OCI-LY7 (cell line): ENCODE measurements at places on chromosomes 2 and 18. TPM values are rescaled to one million over a fixed set of nuclear protein-coding genes. Genes with fewer than 3 reads are reported as not detected.

CKAP2L gene
- total RNA-seq, result 61.8 and 77.3 TPM in 2 replicates

HOXD9 gene
- total RNA-seq, result not detected in 2 replicates

C1QL2 gene
- not detected in 2 replicates for total RNA-seq

CIDEA gene
- not detected in 2 replicates for total RNA-seq

CDK15 gene
- total RNA-seq, result not detected in 2 replicates

ASXL3 gene
- total RNA-seq, result 2.6 and 3.9 TPM in 2 replicates

SLC9A4 gene
- 0.10 and 0.22 TPM in 2 replicates for total RNA-seq

ANKRD30B gene
- not detected in 2 replicates for total RNA-seq

MAB21L4 gene
- total RNA-seq, result not detected in 2 replicates

GRCh38 chr2:135563793-135564192 is 32.5 kb downstream of the R3HDM1 start:
- DNase-seq, result no peak

DNA sequence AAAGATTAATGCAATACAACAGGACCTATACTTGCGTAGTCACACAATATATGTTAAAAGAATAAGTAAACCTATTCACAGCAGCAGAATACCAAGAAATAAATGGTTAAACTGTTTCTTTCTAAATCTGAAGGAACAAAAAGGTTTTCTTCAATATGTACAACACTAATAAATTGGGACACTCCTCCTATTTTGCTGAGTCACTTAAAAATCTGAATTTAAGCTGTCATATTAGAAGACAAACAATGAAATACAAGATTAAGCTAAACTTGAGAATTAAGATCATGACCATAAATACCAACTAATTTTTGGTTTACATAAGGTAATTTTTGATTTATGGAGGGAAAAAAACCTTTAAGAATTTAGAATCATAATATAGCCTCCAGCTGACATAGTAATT is 92.8 kb downstream of the ARHGEF33 start:
- no peak for DNase-seq

DNA sequence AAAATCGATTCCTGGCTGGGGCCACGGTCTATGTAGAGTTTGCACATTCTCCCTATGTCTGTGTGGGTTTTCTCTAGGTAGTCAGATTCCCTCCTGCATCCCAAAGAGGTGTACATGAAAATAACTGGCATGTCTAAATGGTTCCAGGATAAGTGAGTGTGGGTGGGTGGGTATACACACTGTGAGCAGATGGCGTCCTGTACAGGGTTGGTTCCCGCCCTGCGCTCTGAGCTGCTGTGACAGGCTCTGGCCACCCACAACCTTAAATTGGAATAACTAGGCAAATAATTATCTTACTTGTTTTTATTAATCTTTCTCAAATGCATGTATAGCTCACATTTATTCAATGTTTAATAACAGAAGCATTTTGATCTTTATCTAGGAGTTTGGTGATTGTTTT is 16.3 kb downstream of the THOC1 start:
- DNase-seq, result no peak

DNA sequence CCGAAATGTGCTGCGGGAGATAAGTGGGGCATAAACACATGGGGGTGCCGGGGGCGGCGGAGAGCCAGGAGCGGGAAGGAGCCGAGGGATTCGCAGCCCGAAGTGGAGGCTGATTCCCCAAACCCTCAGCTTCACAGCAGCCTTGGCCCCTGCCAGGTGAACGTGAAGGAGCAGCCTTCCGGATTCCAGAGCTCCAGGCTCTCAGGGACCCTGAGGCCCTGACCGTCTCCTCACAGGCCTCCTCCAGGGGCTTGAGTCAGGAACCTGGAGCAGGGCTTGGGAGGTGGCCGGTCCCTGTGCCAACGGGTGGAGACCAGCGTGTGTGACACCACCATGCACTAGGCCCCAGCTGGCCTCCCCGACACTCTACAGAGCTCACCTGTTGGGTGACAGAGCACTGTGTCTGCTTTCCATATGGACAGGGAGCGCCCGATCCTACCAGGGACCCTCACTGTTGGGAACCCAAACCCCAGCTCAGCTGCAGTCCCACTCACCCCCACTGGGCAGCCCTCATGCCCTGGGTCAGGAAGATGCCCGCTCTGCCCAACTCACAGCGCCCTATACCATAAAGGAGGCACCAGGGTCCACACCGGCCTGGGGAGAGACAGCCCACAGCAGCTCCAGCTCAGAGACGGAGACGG is 117.6 kb upstream of the OTOS start:
- DNase-seq, result no peak

DNA sequence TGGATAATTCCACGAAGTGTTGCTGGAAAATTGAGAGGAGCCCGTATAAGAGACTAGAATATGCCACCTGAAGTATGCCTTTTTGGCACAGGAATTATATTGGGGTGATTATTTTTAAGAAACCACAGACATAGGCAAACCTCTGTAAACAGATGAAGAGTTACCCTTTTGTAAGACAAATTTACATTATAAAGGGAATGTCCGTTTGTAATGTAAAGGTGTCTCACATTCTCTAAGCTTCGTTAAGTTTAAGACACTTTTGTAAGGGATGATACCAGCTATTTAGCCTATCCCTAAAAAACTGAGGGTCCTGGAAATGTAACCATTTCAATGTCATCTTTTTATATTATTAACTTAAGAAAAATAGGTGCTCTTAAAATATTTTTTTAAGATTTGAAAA is 432.8 kb upstream of the SYT4 start:
- DNase-seq, result no peak
